ENCODE measurements at places on chromosomes 12 and 14. TPM values are rescaled to one million over a fixed set of nuclear protein-coding genes. Genes with fewer than 3 reads are reported as not detected.
A peak's percentile ranks its signal among the peaks of the same experiment; 100 is the strongest.

MIP gene
- not detected for total RNA-seq

DNA sequence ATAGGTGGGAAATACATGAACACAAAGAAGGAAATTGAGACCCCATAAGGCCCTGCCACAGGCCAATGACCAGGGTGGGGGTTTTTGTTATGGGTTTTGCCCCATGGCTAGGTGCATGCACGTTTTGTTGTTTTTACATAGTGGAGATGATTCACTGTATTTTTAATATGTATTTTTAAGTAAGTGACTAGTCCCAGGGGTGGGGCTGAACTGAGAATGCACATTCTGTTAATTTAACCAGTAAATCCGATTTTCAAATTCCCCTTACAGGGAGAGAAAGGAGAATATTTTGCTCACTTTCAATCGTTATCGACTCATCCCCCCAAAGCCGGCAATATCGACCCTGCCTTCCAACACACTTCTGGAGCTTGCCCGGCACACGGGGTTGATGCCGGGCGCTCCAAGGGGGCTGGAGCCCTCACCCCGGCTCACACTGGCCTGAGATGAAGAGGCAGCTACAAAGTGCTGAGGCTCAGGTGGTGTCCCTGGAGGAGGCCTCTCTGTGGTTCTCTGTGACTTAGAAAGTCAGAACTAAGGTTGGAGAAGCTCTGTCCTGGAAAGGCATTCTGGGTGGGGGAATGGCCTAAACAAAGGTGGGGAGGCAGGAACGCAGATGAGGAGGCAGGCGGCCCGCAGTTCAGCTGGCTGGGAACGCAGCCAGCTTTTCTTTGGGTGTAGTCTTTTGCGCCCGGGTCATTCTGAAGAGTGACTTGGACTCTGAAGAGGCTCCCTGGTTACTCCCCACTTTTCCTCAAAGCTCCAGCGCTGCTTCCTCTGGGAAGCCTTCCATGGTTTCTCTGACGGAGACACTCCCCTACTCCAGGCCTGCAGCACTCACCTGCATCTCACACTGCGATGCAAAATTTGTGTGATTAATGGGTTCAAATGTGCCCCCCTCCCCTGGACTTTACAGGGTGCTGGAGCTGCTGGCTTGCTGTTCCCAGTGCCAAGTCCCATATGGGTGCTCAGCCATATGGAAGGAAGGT is 50.7 kb upstream of the DLK1 start:
- H3K36me3 ChIP-seq, result no peaks in the 10 kb centered on the region
- H3K27ac ChIP-seq, result no peak overlapping the region
- H3K27me3 ChIP-seq, result peaks cover 34% of the 10 kb centered on the region
- no peak overlapping the region for H3K4me3 ChIP-seq

GRCh38 chr14:100374270-100374669 is 51.1 kb downstream of the SLC25A47 start:
- H3K36me3 ChIP-seq, result peaks cover 3% of the 10 kb centered on the region
- H3K27me3 ChIP-seq, result no peaks in the 10 kb centered on the region
- peak overlapping the region; percentile 95 for H3K27ac ChIP-seq
- DNase-seq, result no peak
- peaks cover 19% of the 10 kb centered on the region for H3K4me1 ChIP-seq

GRCh38 chr12:132395908-132396305 is 66.5 kb upstream of the GALNT9 start:
- H3K4me3 ChIP-seq, result no peak overlapping the region
- peak; percentile 15 for DNase-seq
- H3K27me3 ChIP-seq, result peaks cover 64% of the 10 kb centered on the region
- H3K4me1 ChIP-seq, result no peaks in the 10 kb centered on the region

DNA sequence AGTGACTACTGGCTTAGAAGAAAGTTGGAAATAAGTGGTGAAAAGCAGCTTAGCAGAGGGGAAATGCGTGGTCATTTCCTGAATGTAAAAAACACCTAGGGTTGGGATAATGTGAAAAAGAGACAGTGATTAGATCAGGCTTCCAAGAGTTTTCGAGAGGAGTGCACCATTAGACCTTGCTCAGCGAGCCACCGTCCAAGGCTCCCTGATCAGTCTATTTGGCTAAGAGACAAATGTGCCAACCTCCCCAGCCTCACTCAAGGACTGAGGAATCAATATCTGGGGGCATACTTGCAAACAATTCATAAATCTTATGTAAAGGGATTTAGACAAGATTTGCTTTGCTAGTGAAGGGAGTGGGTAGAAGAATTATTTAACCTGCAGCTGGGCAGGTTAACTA is 594.5 kb downstream of the NRXN3 start:
- no peak overlapping the region for H3K4me3 ChIP-seq
- H3K27me3 ChIP-seq, result no peaks in the 10 kb centered on the region
- DNase-seq, result no peak
- H3K36me3 ChIP-seq, result no peaks in the 10 kb centered on the region
- H3K4me1 ChIP-seq, result no peaks in the 10 kb centered on the region

CLEC6A gene
- not detected for total RNA-seq

RAD9B gene
- total RNA-seq, result 1.1 TPM

DNA sequence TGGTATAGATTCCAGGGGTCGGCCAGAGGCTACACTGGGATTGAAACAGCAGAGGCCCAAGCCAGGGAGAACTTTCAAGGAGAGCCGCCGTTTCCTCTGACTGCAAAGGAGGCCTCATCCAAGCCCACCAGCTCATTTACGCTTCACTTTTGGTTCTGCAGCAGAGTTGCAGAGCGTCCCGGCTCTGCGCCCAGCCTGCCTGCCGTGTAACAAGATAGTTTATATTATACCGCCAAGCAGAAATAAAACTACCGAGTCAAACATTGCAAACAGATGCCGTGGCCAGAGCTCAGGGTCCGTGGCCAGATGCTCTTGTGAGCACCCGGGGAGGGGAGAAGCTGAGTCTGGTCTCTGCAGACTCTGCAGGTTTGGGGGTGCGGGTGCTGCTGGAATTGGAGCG is 60.7 kb upstream of the TBX3 start:
- no peak for DNase-seq
- H3K27me3 ChIP-seq, result no peaks in the 10 kb centered on the region
- H3K4me3 ChIP-seq, result no peak overlapping the region
- no peak overlapping the region for H3K27ac ChIP-seq

GRCh38 chr12:22536346-22536945 is 7.9 kb downstream of the C2CD5 start:
- DNase-seq, result no peak
- H3K4me3 ChIP-seq, result no peak overlapping the region
- H3K4me1 ChIP-seq, result no peaks in the 10 kb centered on the region

Data from psoas muscle (tissue), 8 donors.